ENCODE measurements at places on chromosomes 2 and 18. TPM values are rescaled to one million over a fixed set of nuclear protein-coding genes. Genes with fewer than 3 reads are reported as not detected.

Gene SPC25
- 0.32 TPM for total RNA-seq

Gene ATOH8
- 69.4 TPM for total RNA-seq

Gene CDK15
- total RNA-seq, result 1.9 TPM

Gene GPR155
- 8.9 TPM for total RNA-seq

DNA sequence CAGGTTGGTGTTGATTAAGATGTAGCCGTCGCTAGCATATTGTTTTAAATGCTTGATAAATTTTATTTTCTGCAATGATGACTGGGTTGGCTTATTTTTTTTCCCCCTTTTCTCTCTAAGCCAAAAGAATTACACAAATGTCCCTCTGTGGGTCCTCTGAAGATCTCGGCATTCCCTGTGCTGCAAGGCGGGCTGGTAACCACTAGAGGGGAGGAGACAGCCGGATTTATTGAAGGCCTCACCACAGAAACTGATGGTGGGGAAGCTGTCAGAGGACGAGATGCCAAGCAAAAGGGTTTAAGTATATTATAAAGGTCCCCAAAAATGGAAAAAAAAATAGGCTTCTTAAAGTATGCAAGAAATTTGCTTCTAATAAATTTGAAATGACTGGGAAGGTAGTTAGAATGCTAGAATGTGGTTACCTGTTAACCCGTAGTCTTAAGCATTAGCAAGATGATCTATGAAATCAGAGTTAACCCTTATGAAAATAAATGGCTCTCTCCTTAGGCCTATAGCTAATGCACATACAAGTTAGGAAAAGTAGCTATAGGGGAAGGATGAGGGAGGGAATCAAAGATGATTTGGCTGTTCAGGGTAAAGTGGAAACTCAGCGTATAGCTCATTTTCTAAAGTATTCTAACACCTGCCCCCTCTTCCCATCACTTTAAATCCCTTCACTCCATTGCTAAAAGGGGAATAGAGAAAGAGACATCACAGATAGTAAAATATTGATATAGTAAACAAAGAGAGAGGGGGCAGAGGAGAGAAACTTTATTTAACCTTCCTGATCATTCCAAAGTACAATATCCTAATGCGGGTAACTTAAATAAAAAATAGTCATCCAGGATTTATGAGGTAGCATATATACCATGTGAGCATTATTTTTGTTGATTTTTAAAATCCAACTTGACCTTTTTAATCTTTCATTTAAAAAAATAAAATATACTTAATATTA, 894.5 kb upstream of the POU3F3 start:
- no peak for DNase-seq

DNA sequence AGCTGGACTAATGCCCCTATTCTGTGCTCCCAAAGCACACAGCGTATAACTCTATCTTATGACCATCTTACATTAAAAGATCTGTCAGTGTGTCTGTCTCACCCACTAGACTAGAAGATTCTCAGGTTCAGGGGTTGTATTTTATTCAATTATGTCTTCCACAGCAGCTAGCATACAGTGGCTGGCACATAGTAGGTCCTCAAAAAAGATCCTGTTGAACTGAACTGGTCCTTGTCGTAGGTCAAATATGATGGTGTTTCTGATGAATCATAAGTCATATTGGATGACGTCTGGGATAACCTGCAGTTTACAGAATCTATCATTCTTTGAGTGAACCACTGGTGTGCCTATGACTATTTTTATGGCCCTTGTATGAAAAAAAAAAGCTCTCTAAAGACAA, 11.3 kb upstream of the TTC39C start:
- DNase-seq, result no peak

DNA sequence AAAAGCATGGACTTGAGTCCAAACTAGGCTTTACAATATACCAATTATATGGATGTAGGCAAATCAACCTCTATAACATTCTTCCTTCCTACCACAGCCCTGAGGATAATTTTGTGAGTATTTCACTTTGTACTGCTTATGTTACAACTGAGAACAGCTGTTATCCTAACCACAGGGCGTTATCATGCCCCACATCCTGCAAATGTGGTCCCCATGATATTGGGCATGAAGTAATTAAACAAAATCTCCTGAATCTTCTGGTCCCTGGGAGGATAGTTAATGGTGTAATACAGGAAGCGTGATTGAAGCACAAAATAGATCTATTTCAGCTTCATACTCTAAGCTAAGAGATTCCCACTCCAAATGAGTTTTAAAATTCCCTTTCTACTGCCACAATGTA, 223.6 kb downstream of the CDH20 start:
- no peak for DNase-seq

DNA sequence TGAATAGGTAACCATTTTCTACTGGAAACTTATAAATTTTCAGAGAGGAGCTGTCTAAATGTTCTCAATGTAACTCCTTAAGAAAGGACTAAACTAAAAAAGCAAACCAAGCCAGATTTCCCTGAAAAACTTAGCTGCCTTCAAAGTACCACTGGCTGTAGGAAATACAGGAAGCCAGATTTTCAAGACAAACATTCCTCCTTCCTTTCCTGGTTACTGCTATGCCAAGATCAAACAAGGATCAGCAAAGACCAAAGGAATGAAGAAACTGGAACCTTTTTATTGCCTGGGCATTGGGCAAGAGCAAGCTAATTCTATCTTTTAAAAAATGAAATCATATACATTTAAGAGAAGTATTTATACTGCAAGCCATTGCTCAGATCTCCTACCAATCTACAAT, 212.7 kb downstream of the DYM start:
- DNase-seq, result no peak

DNA sequence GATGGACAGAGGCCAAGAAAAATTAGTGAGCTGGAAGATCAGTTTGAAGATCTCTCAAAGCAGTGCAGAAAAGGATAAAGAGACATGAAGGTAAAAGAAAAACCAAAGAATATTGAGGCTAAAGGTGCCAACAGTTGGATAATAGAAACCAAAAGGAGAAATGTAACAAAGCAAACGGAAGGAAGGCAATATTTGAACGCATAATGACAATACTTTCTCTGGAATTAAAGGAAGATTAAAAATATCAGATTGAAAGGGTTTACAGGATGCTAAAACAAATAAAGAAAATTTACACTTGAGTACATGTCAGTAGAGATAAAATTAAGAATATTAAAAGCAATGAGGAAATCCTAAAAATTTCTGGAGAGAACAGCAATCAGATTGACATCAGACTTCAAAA, 125.9 kb upstream of the SEC11C start:
- DNase-seq, result no peak

DNA sequence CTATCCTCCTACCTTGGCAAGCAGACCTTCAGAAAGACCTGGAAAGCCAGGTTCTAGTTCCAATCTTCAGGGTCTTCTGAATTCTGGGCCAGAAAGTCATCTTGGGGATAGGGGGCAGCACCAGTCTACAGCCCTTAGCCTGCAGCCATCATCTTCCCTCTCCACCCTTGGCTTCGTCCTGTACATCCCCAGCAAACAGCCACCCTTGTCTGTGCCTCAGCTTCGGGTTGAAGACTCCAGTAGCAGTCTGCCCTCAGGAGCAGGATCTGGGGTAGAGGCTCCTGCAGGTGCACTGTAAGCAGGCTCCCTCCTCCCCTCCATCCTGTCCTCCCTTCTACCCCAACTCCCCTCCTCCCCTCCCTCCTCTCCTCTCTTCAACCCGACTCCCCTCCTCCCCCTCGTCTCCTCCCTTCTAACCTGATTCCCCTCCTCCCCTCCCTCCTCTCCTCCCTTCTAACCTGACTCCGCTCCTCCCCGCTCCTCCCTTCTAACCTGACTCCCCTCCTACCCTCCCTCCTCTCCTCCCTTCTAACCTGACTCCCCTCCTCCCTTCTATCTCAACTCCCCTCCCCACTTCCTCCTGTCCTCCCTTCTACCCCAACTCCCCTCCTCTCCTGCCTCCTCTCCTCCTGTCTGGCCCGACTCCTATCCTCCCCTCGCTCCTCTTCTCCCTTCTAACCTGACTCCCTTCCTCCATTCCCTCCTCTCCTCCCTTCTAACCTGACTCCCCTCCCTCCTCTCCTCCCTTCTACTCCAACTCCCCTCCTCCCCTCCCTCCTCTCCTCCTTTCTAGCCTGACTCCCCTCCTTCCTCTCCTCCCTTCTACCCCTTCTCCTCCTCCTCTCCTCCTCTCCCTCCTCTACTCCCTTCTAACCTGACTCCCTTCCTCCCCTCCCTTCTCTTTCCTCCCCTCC, 90.1 kb upstream of the SMAD2 start:
- peak; percentile 26 for DNase-seq

- no peak for DNase-seq
These were observed 11.9 kb upstream of the DNAH7 start for GRCh38 chr2:196080526-196080925.

- no peak for DNase-seq
These were observed 665.5 kb upstream of the CNTNAP5 start for GRCh38 chr2:123359636-123360035.

- DNase-seq, result no peak
These were observed 133.9 kb downstream of the GFPT1 start for GRCh38 chr2:69253112-69253511.

- peak; percentile 74 for DNase-seq
These were observed 217.6 kb downstream of the NDUFA10 start for GRCh38 chr2:239807568-239807967.

Measured in mesenteric fat pad (tissue), 1 donor.